Stimulated activated CD8-positive, alpha-beta memory T cell treated with anti-CD3 and anti-CD28 coated beads, Interleukin-7, amount 100 ng/mL, for 1 hour (primary cell): ENCODE measurements at places on chromosomes 2 and 18.

GRCh38 chr2:31886700-31887099 is 124.1 kb downstream of the MEMO1 start:
- DNase-seq = no peak

DNA sequence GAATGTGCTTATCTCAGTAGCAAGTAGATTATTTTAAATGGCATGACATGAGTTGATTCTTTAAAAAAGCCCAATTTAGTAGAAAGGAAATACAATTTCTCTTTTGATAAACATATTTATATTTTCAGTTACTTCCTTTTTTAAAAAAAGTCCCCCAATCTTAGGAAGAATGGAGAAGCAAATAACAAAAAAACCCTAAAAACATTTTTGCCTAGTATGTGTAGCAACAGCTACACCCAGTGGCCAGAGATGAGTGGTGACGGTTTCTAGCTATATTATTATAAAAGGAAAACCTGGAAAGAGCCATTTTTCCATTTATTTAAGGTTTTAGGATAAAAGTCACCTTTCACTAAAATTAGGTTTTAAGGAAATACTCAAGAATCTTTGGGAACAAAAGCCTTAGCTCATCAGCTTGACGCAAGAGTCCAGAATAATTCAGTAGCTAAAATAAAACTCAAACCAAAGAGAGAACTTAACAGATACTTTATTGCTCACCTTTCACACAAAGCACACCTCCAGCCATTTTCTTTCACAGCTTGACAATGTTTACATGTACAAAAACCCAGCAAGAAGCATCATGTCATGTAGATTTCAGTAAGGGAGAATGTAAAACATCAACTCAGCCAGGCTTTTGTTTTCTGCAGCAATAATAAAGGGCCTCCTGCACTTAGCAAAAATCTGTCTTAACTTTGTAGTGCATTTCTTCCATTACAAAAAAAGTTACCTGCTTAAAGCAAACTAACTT is 15.7 kb downstream of the FAM98A start:
- no peak for DNase-seq

DNA sequence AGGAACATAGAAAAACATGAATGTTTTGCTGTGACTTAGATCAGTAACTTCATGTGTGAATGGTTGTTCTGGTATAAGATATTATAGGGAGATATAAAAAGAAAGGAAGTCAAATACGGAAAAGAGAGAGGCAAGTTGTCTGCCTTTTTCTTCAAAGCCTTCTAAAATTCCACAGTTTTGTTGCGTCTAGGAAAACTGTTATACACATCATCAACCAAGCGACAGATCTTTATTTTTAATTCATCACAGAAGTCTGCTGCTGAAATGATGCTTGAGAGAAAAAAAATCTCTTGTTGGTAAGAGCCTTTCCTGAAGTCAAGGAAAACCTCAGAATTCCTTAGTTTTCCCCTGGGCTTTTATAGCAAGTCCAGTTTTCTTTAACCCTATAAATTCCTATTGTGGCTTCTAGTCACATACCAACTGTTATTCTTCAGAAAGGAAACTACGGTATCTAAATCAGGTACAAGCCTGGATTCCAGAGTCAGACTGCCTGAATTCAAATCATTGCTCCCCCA is 36.3 kb upstream of the TANC1 start:
- no peak for DNase-seq

DNA sequence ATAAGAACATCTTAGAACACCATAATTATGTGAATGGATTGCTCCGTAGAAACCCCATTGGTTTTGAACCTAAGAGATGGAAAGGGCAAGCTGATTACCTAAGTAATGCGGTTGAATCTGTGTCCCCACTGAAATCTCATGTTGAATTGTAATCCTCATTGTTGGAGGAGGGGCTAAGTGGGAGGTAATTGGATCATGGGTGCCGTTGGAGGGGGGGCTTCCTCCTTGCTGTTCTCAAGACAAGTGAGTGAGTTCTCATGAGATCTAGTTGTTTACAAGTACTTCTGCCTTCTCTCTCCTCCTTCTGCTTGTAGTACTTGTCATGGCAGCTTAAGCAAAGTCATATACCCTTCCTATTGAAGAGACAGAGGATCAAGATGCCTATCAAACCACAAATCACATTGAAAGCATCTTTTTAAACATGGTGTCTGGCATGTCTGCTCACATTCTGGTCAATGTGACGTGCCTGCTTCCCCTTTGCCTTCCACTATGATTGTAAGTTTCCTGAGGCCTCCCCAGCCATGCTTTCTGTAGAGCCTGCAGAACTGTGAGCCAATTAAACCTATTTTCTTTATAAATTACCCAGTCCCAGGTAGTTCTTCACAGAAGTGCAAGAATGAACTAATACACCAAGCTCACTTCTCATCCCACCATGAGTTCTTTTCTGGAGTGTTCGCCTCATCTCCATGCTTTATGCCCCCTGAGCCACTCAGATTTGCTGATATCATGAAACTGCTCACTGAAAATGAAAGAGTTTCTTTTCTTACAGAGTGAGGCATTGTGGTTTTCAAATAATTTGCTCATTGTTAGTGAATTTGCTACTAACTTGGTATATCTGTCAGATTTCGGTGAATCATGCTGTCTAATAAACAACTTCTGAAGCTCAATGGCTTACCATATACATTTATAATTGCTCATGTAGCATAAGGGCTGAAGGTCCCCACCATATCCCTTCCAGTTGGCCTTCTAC is 23.6 kb downstream of the KCNE4 start:
- DNase-seq = no peak

- no peak for DNase-seq
These were observed 512.0 kb downstream of the METTL4 start for GRCh38 chr18:2059336-2059735.
